ENCODE measurements at places on chromosomes 16 and 17.
A peak's percentile ranks its signal among the peaks of the same experiment; 100 is the strongest.

DNA sequence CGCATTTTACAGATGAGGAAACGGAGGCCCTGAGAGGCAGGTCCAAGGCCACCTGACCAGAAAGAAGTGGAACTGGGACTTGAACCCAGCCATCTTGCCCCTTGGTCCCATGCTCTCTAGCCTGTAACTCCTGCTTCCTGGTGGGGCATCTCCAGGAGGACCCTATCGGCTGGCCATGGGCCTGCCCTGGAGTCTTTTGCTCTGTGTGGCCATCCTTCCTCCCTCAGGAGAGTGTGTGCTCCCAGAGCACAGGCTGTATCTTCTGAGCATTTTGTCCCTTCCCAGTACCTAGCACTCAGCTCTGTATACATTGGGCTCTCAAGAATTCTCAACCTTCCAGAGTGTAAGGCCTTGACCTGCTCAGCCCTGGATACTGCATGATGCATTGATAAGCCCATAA lies 28.4 kb upstream of the STH start:
- DNase-seq: no peak

GRCh38 chr17:59513934-59514841 lies 51.2 kb upstream of the DHX40 start:
- no peak for DNase-seq

GRCh38 chr16:77531752-77532151 lies 96.9 kb upstream of the ADAMTS18 start:
- DNase-seq: no peak

DNA sequence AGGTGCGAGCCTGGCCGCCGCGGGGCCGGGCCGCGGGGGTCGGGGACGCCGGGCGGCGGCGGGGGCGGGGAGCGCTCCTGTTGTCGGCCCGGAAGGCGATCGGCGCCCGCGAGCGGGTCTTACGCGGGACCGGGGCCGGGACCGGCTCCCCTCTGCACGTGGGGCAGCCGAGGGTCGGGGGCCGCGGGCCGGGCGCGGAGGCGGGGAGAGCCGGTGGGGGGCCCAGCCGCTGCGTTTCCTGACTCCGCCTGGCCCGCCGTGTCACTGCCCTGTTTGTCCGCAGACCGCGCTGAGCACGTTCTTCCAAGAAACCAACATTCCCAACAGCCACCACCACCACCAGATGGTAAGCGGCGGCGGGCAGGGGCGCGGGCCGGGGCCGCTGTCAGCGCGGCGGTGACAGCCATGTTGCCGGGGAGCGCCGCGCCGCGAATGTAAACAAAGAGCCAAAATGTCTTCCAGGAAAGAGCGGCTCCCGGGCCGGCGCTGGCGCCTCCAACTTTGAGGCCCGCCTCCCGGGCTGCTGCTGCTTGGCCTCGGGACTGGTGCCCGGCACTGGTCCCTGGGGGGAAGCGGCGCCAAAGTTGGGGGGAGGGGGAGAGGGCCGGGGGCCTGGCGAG lies 586 bp downstream of the UBALD2 start:
- peak; percentile 30 for DNase-seq

DNA sequence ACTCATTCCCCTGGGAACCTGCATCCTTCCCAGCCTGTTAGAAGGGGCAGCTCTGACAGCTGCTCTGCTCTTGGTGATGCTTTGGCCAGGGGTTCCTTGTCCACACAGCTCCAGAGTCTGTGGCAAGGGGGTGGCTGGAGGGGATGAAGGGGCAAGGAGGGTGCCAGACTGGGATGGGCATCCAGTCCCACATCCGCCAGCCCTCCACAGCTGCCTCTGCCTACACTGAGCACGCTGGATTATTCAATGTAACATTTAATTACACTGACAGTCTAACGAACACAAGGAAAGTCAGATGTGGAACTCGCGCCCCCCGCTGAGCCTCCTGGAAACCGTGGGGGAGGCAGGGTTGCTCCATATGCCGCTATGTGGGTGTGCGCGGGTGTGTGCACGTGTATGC lies 101.1 kb downstream of the C16orf78 start:
- no peak for DNase-seq

- DNase-seq: no peak
Measured at GRCh38 chr16:64144617-64145016, 977.2 kb downstream of the CDH11 start.

DNA sequence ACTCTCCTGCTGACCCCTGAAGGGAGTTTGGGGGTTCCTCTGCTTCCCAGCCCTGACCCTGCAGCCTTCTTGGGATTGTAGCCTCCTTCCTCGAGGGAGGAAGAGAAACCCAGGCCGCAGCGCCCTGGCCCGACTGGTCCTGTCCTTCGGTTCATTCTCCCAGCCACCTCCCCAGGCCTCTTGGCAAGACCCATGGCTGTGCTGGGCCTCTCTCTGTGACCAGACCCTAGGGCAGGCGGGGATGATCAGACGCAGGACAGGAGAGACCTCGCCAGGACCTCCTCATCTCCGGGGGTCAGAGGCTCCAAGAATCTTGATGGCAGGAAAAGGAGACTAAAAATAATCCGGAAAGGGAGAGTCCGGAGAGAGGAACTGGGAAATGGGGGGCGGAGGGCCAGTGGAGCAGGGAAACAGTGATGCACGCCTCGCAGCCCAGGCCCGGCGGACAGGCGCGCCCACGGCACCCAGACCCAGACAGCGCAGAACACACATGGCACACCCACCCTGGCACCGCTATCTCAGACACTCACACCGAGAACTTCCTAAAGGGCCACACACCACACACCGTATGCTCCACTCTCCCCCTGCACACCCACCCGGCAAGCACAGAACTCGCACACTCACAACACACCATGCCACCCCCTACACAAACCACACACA lies 1.2 kb downstream of the ARHGEF15 start:
- DNase-seq: no peak

- DNase-seq: no peak
Measured at GRCh38 chr16:89805136-89805905, 11.1 kb downstream of the FANCA start.

DNA sequence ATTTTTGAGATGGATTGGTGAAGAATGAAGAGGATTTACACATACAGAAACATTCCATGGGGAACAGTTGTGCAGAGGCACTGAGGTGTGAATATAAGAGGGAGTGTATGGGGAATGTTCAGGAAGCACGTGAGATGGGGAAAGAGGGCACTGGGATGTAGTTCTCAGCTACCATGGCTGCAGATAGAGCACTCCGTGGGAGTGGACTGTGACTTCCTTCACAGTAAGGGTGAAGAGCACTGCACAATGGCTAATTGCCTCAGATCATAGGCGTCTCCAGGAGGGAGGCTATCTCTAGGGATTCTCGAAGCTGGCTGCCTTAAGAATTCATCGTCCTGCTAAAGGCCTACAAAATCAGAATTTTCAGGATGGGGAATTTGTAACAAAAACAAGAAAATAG lies 7.0 kb downstream of the YPEL2 start:
- DNase-seq: no peak

GRCh38 chr17:78905541-78905940 lies 2.5 kb upstream of the CEP295NL start:
- DNase-seq: no peak

- no peak for DNase-seq
Measured at GRCh38 chr16:48203974-48204824, 39.9 kb upstream of the LONP2 start.

- peak; percentile 50 for DNase-seq
Measured at GRCh38 chr16:57592591-57593003, 35.8 kb upstream of the ADGRG1 start.

- no peak for DNase-seq
Measured at GRCh38 chr17:78672871-78673371, 95.7 kb upstream of the DNAH17 start.

DNA sequence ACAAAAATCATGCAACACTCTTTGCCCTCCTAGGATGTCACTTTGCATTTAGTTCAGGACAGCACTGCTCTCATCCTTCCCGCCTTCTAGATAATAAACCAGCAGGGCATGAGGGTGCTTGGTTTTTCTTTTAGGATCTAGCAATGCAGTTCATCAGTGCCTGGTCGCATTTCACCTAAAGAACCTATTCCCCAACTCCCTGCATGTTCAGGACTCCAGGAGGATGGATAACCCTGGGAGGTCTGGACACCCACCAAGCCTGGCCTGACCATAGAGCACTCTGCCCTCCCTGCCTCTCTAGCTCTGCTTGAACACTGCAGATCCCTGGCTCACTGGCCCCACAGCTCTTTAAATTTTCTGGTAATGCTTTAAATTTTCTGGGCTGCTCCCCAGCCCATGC lies 2.6 kb downstream of the SLFN12 start:
- DNase-seq: no peak

DNA sequence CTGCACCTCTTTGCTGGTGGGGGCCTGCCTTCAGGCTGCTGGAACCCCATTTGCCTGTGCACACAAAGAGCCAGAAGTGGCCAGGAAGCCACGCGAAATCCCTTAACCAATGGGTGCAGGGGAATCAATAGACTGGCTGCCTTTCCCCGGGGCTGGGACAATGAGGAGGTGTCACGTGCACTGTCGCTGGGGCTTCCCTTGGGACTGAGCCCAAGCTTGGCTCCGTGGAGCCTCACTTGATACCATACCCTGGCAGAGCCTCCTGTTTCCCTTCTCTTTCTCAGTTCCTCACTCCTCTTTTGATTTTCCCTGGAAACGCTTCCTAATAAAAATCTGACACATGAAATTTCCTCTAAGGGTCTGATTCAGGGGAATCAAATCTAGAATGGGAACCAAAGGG lies 38.8 kb upstream of the C16orf82 start:
- no peak for DNase-seq

GRCh38 chr17:64323774-64324173 lies 60.7 kb upstream of the TEX2 start:
- no peak for DNase-seq

DNA sequence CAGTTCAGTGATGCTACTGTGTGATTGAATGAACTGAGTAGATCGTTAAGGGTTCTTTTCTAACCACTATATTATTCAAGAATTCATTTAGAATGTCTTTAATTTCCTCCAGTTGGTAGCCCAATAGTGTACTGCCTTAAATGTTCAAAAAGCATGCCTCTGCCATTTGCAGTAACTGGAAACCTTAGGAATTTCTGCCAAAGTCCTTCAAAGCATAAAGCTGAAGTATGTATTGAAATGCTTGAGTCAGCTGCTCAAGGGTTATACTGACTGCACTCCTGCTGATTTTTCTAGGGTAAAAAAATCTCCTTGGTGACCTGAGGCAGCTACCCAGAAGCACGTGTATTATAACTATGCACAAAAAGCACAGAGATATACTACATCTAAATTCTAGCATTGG lies 56.5 kb downstream of the SNTB2 start:
- DNase-seq: no peak

GRCh38 chr17:43784628-43785101 lies 4.4 kb downstream of the CFAP97D1 start:
- DNase-seq: no peak

DNA sequence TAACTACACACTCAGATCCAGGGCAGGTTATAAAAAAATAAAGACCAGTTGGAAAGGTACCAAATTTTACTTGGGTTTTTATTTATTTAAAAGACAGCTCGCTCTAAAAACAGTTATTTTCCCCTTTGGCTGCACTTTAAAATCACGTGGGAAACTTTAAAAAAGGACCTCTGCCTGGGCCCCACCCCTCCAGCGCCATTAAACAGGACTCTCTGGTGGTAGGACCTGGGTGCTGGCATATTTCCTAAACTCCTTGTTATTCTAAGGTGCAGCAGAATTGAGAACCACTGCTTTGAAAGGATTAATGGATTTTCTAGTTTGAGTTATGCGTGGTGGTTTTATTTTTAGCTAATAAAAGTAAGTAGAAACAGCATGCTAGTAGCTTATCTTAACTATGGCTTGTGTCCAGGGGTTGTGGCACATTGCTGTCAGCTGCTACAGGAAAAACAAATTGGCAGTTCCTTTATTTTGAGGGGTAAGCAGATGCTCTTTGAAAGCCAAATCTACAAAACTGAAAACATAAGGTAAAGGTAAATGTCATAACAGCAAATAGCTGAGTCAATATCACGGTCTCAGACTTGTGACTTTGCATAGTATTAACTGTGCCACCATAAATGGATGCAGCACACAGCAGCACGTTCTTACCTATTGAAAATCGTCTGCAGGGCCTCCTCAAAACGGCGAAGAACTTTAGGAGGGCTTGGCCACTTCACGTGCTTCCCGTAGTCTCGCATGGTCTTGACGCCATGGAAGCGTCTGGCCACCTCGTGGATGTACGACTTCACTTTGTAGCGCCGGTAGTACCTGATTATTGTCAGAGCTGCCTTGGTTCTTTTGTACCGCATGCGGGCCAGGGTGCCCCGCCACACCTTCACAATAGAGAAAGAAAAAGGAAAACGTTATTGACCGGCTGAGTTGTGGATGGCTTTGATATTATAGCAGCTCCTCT lies 172.0 kb downstream of the CDK5R1 start:
- no peak for DNase-seq

- no peak for DNase-seq
Measured at GRCh38 chr17:29629839-29630238, 7.1 kb upstream of the CORO6 start.

GRCh38 chr17:69047368-69048263 lies 13.1 kb downstream of the ABCA9 start:
- DNase-seq: no peak

GRCh38 chr16:4290236-4290830 lies 17.5 kb upstream of the TFAP4 start:
- DNase-seq: no peak

GRCh38 chr16:9152649-9153501 lies 61.4 kb downstream of the HAPSTR1 start:
- no peak for DNase-seq

- DNase-seq: no peak
Measured at GRCh38 chr16:54050459-54051210, 236.0 kb downstream of the IRX3 start.

DNA sequence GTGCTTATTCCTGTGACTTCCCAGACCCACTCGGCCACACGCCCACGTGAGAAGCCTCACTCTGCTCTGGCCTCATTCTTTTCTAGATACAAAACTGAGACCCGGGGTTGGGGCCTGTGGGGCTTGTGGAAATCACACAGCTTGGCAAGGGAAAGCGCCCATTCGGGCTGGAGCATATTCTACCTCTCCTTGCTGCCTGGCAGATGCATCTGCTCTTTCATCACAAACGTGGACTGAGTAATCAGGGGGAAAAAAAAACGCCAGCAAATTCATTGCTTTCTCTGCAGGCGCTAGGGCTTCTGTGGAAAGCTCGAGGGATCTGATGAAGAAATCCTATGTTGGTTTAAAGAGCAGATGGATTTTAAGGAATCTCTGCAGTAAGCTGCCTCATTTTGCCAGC lies 44.4 kb downstream of the DNAH9 start:
- no peak for DNase-seq

DNA sequence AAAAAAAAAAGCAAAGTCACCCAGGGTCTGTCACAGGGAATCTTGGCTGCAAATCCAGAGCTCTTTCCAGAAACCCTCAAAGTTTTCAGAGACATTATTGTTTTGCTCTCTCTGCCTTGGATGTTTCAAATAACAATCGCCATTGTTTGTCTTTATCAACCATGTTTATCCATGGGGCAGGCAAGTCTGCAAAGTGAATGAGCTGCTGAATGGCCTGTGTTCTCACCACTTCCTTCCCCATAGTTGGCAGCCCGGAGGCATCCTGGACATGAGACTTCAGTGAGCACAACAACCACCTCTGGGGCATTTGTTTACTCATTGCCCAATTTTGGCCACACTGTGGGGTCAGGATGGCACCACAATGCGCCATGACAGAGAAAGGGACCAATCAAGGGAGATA lies 53.1 kb upstream of the USP7 start:
- no peak for DNase-seq

All from activated T-helper 1 cell treated with anti-CD3 and anti-CD28 coated beads, Interleukin-2, amount 50 U/mL, for 16 hours (primary cell).